ENCODE measurements at places on chromosomes 2 and 18.

GRCh38 chr2:173401716-173402326 lies 47.1 kb downstream of the CDCA7 start:
- no peak for DNase-seq

- no peak for DNase-seq
Observed at GRCh38 chr2:239943991-239944631, 81.0 kb downstream of the NDUFA10 start.

GRCh38 chr2:168196764-168197180 lies 50.6 kb downstream of the STK39 start:
- DNase-seq = no peak

- DNase-seq = no peak
Observed at GRCh38 chr2:233439191-233439590, 84.9 kb downstream of the DGKD start.

GRCh38 chr18:44464398-44465180 lies 216.1 kb upstream of the SETBP1 start:
- no peak for DNase-seq

GRCh38 chr2:120036145-120036544 lies 23.3 kb downstream of the EPB41L5 start:
- no peak for DNase-seq

DNA sequence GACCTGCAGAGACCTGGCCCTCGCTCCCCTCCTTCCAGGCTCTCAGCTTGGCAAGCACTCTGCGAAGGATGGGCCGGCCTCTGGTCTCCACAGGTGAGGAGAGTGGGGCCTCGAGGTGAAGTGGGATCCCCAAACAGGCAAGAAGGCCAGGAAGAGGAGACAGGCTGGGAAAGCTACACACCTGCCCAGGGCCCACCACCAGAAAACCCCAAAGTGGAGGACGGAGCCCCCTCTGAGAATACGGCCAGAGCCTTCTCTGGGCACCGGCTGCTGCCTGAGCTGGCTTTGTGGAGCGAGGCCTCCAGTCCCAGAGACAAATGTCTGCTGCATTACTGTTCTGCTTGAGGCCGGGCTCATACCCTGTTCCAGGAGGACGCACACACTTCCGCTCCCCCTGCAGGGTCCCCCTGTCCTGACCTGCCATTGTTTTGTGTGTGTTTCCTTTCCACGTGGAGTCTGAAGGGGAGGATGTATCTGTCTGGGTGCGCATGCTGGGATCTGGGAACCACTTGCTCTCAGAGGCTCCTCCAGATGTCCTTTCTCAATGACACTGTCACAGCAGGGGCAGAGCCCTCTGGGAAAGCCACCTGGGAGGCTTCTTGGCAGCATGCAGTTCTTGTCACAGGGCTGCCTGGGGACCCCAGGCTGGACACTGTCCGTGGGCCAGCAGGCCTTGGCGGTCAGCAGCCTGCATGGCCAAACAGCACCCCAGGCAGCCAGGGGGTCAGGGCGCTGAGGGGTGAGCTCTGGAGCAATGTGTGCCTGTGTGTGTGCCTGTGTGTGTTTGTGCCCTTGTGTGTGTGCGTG lies 20.8 kb downstream of the KCNF1 start:
- DNase-seq = no peak

GRCh38 chr2:100962366-100963025 lies 39.6 kb upstream of the RPL31 start:
- DNase-seq = no peak

DNA sequence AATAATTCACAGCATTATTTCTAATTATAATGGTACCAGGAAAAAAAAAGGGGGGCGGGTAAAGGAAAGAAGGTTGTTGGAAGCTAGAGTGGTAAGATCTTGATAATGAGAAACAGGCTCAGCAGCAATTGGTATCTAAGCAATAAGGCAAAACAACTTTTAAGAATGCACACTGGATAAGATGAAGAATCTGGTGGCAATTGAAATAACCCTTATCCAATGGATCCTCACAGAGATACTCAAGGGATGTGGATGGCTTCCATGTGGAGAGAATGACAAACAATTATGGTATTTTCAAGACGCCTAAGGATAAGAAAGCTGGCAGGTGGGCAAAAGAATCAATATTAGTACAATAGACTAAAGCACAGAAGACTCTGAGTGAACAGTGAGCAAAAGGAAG lies 153.6 kb downstream of the UPP2 start:
- DNase-seq = no peak

DNA sequence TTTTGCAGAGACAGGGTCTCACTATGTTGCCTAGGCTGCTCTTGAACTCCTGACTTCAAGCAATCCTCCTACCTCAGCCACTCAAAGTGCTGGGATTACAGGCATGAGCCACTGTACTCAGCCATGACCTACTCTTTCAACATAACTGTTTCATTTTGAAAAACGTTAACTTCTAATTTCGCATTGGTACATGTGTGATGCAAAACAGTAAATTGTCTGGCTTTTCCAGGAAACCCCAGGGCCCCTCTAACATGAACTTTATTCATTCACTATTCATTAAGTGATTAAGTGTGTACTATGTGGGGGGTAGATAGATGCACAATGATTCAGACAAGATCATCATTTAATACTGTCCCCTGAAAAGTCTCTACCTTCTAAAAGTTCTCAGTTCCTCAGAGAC lies 364.9 kb downstream of the SS18 start:
- no peak for DNase-seq

DNA sequence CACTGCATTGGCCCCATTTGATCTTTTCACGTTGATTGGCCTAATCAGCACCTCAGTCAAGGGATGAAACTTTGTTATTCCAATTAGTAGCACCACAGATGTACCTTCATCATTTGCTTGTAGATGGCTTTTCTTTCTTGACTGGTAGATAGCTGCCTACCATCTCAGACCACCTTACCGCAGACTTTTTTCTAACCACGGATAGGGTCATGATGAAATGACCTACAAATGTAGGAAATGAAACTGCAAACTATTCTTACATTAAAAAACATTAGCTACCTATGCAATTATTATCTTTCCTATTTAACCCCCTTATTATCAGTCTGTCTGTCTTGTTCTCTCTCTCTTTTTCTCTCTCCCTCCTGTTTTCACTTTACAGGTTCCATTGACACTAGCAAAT lies 22.4 kb upstream of the SLC25A52 start:
- no peak for DNase-seq

DNA sequence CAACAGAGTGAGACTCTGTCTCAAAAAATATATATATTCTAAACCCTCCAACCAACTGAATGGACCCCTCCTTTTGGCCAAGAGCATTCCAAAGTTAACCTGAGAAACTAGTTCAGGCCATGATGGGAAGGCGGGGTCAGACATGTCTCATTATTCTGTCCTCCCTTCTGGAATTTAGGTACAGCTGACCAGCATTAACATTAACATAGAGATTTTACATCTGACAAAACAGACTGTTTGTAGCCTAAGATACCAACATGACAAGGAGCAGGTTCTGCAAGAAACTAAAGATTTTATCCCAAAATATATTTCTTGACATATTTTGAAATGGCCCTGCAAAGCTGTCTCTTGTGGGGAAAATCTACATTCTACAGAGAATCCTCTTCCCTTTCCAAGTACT lies 6.8 kb upstream of the PDK1 start:
- no peak for DNase-seq

DNA sequence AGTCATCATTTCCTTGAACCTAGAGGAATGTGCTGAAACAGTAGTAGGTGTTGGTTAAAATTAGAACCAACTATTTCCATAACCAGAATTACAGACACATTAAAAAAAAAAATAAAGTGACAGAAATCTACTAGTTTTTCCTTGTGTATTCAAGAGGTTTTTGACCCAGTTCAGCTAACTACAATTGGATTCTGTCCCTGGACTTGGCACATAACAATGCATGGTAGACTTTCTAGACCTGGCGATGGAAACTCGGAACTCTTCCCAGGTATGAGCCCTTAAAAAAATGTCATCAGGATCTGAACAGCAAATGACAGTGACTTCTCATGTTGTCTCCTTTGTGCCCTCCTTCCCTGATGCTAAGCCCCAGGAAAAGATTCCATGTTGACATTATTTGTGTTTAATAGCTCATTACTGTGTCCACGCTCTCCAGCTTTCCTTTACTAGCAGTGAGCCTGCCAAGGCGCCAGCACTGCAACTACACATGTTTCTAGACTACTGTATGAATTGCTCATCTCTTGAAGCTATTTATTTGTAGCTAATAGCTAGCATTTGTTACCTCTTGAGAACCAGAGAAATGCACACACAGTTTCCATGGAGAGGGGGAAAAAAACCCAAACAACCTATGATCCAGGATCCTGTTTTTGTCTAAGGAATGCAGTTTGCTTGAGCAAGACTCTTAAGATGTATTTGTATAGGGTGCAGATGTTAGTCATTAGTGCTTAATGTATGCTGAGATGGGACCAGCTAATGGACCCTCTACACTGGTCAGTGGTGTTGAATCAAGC lies 148.5 kb downstream of the FMNL2 start:
- no peak for DNase-seq

DNA sequence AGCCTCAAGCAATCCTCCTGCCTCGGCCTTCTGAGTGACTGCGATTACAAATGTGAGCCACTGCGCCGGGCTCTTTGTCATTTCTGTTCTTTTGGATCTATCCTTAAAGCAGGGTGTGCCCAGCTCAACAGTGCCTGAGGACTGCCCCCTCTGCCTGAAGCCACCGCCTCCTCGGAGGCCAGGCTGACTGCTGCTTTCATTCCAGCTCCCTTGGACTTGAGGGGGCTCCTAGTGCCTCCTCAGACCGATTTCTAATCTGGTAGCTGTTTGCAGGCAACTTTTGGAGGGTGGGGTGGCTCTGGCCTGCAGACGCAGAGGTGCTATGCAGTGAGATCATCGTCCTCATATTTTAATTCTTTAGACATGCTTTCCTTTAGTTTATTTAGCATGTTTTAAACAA lies 35.9 kb upstream of the KLF11 start:
- no peak for DNase-seq

GRCh38 chr2:60818272-60818671 lies 62.2 kb downstream of the PAPOLG start:
- peak; percentile 74 for DNase-seq

DNA sequence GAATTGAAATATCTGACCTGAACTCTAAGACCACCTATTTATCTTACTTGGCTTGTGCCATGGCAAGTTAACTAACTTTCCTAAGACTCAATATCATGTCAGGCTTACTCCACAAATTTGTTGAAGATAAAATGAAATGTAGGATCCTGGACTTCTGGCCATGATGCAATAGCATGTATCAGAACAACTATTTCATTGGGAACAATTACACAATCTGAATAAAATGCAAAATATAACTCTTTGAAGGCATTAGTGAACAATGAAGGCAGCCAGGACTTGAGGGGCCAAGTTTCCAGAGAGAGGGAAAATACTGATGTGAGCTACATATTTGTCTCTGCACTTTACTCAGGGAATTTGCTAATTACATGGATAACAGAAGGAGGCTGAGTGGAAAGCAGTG lies 476.5 kb upstream of the ACVR2A start:
- no peak for DNase-seq

GRCh38 chr18:55442561-55442960 lies 145.4 kb downstream of the TCF4 start:
- DNase-seq = no peak

DNA sequence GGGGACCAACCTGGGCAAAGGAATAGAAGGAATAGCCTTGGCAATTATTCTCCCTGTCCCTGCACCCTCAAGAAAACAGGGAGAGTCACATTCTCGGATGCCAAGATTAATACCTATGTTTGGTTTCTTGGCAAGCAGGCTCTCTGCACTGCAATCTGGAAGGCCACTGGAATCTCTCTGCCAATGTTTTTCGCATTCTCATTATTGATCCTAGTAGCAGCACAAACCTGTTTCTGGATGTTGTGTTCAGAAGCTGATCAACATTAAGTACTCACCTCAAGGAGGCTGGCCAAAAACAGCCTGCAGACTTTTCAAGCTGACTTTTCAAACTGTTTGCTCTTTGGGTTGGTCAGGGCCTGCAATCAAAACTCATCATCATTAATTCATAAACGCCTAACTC lies 62.2 kb downstream of the CLHC1 start:
- DNase-seq = no peak
